ENCODE measurements at places on chromosomes 11 and 22.

- DNase-seq: no peak
Observed at GRCh38 chr22:27803841-27804415, 2.4 kb upstream of the MN1 start.

- no peak for DNase-seq
Observed at GRCh38 chr11:118628432-118628831, 21.0 kb downstream of the PHLDB1 start.

GRCh38 chr22:20436768-20437612, 635 bp downstream of the SCARF2 start:
- no peak for DNase-seq

- DNase-seq: no peak
Observed at GRCh38 chr22:17672417-17672991, 33.9 kb downstream of the BCL2L13 start.

DNA sequence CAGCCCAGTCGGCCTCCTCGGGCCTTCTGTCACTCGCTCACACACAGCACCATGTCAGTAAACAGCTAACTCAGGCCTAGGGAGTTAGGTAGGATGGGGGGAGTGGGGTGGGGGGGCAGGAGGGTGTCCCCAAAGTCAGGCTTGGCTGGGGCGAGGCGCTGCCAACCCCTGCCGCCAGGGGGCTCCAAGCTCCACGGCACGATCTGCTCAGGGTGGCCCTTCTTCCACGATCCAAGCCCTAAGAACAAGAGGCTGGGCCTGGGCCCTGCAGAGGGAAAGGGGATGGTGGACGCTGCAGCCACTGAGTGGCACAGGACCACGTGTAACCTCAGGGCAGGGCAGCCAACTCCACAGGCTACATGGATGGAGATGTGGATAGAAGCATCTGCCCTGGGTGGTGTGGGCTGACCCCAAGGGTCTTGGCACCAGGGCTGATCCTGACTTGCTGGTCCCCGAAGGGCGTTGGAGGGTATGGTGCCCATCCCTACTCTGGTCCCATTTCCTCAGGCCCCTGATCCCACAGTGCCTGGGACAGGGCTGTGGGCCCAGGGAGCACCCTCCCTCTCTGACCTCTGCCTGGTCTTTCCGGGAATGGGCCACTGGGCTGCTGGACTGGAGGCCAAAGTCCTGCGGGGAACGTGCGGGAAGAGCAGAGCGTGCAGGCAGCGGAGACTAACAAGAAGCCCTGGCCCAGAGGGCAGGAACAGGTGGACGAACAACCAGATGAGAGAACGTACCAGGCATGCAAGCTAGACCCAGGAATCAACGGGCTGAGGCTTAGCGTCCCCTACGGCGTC, 29.1 kb upstream of the TXNRD2 start:
- peak; percentile 64 for DNase-seq

GRCh38 chr11:134332189-134332631, 422 bp downstream of the GLB1L2 start:
- DNase-seq: no peak

DNA sequence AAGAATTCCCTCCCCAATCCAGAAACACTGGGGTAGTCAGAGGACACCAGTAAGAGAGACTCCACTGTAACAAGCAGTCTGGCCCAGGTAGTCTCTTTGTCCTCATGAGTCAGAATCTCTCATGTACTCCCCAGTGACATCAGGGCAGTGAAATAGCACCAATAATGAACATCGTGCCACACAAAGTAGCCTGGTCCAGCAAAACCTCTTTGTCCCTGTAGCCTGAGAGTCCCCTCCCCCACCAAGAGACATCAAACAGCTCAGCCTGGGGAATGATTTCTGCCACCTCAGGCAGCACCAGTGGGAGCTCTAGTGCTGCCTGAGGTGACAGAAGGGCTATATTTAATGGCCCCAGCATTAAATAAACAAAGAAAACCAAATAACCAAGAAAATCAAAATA, 88.1 kb downstream of the SBF2 start:
- no peak for DNase-seq

- DNase-seq: no peak
Observed at GRCh38 chr11:59957094-59957493, 6.7 kb upstream of the OOSP4A start.

DNA sequence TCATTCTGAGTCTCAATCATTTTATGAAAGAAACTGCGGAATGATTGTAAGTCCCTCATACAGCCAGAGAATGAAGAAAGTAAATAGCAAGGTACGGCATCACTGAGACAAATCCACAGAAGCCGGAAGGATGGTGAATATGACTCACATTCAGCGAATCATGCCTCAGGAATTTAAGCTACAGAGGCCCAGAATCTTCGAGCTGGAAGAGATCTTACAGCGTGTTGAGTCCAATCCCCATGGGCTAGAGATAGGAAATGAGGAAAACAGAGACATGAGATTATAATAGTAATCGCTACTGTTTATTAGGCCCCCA, 173.2 kb downstream of the KIF18A start:
- no peak for DNase-seq

DNA sequence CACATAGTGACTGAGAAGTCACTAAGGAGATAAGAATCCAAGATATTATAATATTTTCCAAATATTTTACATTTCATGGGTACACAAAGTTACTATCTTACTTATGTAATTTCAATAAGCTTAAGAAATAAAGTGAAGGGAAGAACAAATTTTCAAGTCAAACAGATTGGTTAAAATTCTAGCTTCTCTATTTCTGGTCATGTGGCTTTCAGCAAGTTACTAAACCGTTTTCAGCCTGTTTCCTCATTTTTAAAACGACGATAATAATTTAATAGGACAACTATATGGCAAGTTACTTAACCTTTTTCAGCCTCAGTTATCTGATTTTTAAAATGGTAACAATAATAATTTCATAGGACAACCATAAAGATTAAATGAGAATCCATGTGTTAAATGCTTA, 15.6 kb downstream of the DCUN1D5 start:
- DNase-seq: no peak

- DNase-seq: no peak
Observed at GRCh38 chr11:64459609-64460008, 100.6 kb downstream of the RPS6KA4 start.

GRCh38 chr22:50302564-50302963, 4.9 kb downstream of the PLXNB2 start:
- DNase-seq: no peak

- DNase-seq: no peak
Observed at GRCh38 chr11:68349461-68350249, 37.3 kb downstream of the LRP5 start.

DNA sequence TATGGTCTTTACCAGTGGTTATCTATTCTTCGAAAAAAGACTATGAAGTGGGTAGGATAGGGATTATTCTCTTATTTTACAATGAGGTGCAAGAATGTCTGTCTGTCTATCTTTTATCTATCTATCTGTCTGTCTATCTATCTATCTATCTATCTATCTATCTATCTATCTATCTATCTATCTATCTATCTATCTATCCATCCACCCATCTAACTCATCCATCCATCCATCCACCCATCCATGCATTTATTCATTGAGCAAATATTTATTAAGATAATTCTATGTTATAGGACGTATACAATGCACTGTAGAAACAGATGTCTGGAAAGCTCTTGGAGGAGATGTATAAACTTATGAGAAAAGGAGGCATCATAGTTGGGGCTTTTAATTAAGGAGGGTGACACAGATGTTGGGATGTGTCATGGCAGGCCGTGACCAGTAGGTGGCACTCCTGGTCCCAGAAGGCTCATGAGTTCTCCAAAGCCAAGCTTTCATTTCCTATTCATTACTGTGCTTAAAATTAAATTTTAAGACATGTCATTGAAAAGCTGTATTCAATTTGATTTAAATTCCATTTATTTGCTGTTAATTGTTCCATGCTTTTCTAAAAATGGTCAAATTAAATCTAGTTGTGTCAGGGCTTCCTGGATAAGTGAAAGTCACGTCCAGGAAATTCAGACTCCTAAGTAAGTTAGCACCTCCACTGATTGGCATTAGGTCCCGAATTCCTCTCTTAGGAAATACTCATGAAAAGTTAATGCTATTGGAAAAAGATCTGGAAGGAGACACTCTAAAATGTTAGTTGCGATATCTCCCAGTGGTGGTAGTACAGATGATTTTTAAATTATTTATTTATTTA, 19.0 kb upstream of the E2F8 start:
- peak; percentile 29 for DNase-seq

- no peak for DNase-seq
Observed at GRCh38 chr11:65945941-65946558, 770 bp downstream of the TSGA10IP start.

GRCh38 chr11:133828871-133829270, 16.4 kb downstream of the SPATA19 start:
- DNase-seq: no peak

GRCh38 chr22:21443057-21443734, 24.0 kb upstream of the TMEM191C start:
- no peak for DNase-seq

- no peak for DNase-seq
Observed at GRCh38 chr22:36433318-36434231, 45.8 kb upstream of the MYH9 start.

GRCh38 chr11:77019976-77020595, 14.1 kb upstream of the B3GNT6 start:
- DNase-seq: no peak

DNA sequence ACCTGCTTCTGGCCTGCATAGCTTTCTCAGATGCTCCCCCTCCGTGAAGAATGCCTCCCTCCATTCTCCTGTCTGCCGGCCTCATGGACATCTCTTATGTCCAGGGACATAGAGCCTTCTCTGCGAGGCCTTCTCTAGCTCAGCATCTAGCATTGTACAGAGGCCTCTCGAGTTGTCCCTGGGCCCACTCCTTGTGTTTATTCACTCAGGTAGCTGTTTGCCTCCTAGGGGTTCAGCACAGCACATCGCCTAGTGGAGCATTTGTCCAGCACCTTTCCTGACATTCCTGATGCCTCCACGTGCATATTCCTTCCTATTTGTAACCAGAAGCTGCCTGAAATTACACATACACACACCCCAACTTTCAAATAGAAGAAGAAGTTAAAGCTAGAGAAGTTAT, 101.3 kb downstream of the TBC1D22A start:
- no peak for DNase-seq

- no peak for DNase-seq
Observed at GRCh38 chr11:131944736-131945135, 574.3 kb downstream of the NTM start.

- no peak for DNase-seq
Observed at GRCh38 chr22:27919942-27920755, 1.1 kb upstream of the PITPNB start.

DNA sequence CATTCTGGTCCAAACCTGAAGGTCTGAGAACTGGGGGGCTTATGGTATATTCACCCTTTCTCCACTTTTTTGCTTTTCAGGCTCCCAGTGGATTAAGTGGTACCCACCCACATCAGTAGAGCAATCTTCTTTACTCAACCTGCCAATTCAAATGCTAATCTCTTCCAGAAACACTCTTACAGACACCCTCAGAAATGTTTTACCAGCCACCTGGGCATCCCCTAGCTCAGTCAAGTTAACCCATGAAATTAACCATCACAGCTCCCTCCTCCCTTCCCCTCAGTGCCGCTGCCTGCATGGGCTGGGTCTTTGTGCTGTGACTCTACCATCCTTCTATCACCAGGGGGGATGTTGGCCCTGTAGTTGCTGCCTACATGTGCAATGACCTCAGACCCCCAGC, 398.7 kb downstream of the BUD13 start:
- no peak for DNase-seq

DNA sequence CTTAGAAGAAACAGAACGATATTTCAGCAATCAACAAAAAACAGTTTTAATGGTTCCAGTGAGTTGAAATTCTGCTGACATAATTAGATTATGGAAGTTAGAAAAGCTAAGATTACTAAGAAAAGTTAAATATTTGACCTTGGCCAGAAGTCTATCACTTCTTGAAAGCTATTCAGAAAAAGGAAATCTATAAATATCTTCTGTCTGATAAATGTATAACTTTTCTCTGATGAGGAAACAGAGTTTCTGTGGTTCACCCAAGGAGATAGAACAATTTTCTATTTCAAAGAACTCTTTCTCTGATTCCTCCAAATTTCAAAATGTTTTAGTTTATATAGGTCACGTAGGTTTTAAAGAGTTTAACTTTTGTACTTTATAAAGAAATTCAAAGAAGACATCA, 438.4 kb upstream of the CHORDC1 start:
- no peak for DNase-seq

DNA sequence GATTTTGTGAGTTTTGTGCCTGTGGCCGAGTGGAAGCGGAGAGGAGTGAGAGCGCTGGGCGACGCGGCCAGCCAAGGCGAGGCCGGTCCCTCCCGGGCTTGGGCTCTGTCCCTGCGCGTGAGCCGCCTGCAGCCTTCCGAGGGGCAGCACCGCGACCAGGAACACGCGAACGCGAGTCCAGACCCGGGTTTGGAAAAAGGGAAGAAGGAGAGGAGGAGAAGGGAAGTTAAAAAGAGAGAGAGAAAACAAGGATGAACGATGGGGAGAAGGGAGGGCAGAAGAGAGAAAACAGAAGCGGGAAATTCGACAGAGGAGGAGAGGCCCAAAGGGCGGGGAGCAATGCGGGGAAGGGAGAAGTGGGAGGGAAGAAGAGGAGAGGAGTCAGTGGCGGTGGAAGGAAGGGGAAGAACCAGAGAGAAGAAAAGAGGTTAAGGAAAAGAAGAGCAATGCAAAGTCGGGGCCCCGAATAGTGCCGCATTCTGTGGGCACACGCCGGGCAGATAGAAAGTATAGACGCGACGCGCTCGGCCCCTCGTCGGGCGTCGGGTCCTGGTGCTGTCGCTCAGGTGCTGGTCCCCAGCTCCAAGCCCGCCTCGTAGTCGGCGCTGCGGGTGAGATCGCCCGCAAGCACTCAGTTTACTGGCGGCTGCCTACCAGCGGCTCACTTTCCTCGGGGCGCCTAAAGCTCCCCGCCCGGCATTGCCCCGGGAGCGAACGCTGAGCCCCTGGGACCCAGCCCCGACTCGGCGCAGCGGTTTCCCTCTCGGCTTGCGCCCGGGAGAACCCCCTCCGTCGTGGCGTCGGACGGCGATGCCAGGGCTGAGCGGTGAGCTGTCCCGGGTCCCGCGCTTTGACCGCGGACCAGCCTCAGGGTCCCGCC, 2.8 kb upstream of the BARX2 start:
- no peak for DNase-seq

GRCh38 chr11:116976941-116977570, 121.2 kb downstream of the SIK3 start:
- DNase-seq: no peak

DNA sequence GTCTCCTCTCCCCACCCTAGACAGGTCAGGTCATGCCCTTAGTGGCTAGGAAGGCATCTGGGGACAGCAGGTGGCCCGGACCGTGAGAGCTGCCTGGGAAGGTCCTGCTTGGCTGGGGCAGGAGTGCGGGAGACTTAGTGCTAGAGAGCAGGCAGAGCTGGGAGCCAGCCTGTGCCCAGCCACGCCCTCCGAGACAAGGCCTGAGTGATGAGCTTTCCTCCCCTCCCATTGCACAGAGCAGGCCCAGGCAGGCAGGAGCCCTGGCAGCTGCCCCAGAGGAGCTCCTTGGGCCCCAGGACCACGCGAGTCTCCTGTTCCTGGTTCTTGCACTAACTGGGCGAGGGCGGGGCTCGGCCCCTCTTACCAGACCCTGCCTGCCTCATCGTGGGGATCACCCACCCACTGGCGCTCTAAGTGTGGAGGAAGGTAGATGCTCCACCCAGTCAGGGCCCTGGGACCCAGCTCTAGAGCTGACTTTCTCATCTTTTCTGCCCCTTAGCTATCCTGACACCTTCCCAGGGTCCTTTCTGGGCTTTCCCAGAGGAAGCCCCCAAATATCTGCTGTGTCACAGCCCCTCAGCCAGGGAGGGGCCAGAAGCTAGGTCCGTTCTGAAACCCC, 44.9 kb downstream of the MACROD1 start:
- DNase-seq: no peak

All from activated CD4-positive, CD25-positive, alpha-beta regulatory T cell (primary cell).